Mesothelial cell of epicardium (in vitro differentiated cells): ENCODE measurements at places on chromosomes 1 and 21.

DNA sequence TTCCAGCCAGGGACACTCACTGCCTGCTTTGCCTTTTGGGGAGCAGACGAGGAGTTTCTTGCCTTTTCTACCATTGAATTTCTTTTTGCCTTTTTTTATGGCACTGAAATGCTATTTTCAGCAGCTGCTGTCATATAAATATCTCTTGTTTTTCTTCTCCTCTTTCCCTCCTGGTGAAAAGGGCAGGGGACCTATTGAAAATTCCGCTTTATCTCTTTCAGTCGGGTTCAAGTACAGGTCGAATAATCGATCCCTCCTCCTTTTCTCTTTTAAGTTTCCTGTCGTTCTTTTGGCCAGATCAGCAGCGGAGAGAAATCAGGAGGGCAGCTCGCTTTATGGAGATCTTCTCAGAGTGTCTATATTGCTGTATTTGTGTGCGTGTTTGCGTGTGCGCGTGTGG, 67.4 kb upstream of the CASZ1 start:
- no peak for DNase-seq

DNA sequence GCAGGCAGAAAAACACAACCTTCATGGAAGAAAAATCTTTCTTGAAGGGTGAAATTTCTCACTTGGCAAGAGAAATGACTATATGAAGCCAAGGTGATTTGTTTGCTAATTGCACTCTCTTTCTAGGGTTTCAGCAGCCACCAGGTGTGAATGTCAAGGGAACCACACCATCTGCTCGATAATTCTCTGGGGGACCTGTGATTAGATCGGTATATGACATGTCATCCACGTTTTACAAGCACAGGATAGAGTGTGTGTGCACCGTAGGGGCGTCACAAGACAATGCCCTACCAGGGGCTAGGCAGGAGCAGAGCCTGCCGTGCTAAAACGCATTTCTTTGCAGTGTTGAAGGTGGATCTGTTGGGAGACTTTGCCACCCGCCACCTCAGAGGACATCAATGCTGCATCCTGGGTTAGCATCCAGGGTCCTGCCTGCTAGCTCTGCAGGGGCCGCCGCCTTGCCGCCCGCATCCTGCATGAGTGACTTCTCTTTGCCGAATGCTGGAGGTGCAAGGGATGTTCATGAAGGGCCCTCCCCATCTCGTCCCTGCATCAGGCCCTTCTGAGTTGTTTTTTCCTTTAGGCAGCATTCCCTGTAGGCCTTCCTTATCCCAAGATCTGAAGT, 37.8 kb upstream of the CCSAP start:
- no peak for DNase-seq

GRCh38 chr1:112524251-112524650, 15.5 kb downstream of the WNT2B start:
- DNase-seq = no peak

- no peak for DNase-seq
Measured at GRCh38 chr1:112997781-112998180, 41.8 kb upstream of the SLC16A1 start.

DNA sequence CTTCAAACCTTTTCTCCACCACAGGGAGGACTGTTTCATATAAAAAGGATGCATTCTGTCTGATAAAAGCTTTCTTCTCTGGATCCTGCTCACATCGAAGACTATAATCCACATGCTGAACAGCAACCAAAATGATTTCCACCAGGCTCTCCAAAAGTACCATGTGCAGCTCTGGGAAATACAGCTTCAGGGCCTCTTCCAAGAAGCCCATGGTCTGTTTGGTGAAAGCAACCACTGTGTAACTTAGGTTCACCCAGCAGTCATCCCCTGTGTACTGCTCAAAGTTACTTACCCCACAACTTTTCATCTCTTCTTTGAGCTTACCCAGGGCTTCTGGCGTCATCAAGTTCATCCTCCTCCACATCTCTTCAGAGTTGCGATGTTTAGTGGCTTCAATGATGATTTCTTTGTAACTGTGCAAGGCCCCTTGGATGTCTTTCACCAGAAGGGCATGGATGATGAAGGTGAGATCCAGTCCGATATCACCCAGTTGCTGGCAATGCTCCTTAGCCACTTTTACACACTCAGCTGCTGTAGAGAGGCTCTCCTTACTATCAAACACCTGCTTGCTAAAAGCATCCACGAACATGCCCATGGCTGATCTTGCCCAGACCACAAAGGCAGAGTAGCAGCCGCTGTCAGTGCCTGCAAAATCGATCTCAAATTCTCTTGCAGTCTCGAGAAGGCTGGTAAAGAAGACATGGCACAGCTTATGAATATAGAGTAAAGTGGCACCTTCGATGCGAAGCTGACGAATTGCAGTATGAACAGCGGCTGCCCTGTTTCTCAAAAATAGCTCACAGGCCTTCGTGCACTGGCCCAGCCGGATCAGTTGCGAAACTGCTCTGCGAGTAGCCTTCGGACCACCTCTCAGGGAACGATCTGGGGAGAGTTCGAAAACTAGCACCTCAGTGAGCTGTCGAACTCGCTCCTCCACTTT, 1.7 kb downstream of the EXOC8 start:
- no peak for DNase-seq

DNA sequence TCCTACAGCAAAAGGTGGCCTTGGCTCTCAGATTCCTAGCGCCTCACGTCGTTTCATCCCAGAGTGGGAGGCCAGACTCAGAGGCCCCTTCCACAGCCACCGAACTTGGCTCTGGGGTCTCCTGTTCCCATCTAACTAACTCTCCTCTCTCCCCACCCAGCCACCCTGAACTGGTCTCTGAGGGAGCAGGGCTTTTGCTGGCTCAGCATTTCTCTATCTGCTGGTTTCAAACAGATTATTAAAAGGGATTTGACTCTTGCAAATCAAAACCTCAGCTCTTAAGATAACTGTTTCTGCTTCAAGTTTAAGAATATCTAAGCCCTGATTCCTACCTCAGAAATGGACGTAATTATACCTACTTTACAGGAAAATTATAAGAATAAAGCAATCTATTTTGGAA, 91.0 kb upstream of the ATP1B1 start:
- no peak for DNase-seq

DNA sequence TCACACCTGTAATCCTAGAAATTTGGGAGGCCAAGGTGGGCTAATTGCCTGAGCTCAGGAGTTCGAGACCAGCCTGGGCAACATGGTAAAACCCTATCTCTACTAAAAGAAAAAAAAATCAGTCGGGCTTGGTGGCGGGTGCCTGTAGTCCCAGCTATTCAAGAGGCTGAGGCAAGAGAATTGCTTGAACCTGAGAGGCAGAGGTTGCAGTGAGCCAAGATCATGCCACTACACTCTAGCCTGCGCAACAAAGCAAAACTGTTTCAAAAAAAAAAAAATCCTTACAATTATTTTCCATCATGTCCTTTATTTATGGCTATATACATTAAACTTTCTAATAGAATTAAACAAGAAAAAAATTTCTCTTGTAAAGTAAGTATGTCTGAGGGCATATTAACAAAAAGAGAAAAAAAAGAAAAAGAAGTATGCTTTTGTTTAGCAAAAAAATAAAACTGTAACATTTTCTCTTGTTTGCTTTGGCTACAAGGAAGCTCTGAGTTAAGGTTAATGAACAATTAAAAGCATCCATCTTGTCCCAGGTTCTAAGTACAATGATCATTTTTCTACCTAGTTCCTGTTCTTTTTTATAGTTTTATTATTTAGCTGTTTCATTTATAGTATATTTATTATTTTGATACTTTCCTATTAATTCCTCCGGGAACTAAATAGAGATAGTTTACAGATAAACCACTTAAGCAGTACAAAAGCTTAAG, 18.1 kb downstream of the TMEM50B start:
- no peak for DNase-seq

DNA sequence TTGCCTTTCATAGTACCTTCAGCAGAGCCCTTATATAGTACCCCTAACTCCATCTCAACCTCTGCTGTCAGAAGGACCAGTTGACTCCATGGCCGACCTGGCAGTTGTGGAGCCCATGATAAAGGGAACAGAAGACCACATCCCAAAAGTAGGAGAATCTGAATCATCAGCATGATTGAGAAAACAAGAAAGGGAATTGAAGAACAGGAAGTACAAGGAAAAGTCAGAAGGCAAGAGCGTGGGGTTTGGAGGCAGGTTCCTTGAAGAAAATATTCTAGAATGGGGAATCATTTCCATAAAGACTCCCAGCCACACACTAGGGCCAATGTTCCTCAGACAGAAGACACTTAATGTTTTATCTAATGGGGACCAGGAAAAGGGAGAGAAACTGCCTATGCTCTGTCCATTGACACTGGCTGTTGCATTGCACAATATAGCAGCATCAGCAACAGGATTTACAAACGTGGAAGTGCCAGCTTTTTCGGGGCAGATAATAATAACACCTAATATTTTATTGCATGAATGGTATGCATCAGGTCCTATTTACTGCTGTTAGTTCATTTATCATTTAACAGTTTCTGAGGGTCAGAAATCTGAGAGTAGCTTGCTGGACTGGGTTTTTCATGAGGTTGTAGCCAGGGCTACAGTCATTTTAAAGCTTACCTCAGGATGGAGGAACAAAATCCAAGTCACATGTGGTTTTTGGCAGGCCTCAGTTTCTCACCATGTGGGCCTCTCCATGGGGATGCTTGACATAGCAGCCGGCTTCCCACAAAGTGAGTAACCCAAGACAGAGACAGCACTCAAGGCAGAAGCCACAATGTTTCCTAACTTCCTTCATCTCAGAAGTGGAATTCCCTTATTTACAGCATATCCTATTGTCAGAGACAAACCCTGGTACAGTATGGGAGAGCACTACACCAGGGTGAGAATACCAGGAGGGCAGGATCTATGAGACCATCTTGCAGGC, 483.4 kb downstream of the PLPP3 start:
- no peak for DNase-seq
